Left hindlimb (tissue), 1 donor: ENCODE measurements at places on chromosomes 3 and 15.

GRCh38 chr3:126308394-126309125 is 48.6 kb downstream of the KLF15 start:
- DNase-seq = no peak

GRCh38 chr15:24761704-24762302 is 86.2 kb downstream of the NPAP1 start:
- DNase-seq = no peak

DNA sequence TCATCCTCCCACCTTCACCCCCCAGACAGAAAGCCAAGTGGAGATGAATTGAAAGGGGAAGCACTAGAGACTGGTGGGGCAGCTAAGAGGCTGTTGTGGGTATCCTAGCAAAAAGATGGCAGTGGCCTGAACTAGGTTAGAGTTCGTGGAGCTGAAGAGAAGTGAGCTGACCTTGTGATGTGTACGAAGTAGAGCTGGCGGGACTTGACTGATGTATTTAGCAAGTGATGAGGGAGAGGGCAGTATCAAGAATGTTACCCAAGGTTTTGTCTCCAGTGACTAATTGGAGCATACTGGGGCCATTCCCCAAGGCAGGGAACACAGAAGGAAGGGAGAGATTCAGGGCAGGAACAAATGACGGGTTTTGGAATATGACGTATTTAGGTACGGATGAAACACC is 50.0 kb upstream of the CP start:
- DNase-seq = no peak

DNA sequence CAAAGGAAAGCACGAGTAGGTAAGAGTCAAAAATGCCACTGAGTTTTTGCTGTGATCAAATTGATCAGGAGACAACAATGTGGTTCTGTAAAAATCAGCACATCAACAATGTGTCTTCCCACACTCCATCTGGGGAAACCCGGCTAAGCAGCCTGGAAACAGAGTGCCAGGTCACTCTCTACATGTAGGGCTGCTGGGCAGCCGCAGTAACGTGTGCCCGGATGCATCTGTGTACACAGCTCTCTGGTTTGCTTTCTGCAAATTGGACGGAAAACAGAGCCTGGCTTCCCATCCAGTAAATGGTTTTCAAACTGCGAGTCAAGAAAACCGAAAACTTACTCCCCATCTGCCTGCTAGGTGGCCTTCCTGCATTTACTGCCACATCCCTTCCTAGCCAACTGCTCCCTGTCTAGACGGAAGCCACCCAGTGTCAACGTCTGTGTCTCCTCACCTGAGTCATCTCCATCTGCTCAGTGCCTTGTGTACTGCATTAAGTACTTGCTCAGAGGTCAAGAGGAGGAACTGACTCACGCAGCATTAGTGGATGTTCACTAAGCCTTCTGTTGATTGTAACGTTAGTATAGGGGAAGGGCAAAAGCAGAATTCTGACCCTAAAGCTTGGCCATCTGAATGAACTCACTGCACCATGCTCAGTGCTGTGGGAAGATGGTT is 124.1 kb downstream of the TJP1 start:
- DNase-seq = no peak

DNA sequence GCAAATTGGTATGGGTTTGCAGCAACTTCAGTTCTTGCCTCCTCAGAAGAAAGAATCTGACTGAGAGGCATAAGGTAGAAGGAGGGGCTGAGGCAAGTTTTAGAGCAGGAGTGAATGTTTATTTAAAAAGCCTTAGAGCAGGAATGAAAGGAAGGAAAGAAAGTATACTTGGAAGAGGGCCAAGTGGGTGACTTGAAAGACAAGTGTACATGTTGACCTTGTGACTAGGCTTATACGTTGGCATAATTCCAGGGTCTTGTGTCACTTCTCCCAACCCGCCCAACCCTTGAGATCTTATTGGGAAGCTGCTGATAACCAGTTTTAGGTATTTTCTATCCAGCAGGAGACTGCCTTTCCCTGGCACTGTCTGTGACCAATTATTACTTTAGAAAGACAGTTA is 436.9 kb upstream of the ZNF717 start:
- no peak for DNase-seq

GRCh38 chr3:114848643-114849350 is 298.3 kb downstream of the ZBTB20 start:
- no peak for DNase-seq
